ENCODE measurements at places on chromosomes 7 and 10.

- DNase-seq, result no peak
Measured at GRCh38 chr7:20030417-20030816, 186.8 kb downstream of the MACC1 start.

DNA sequence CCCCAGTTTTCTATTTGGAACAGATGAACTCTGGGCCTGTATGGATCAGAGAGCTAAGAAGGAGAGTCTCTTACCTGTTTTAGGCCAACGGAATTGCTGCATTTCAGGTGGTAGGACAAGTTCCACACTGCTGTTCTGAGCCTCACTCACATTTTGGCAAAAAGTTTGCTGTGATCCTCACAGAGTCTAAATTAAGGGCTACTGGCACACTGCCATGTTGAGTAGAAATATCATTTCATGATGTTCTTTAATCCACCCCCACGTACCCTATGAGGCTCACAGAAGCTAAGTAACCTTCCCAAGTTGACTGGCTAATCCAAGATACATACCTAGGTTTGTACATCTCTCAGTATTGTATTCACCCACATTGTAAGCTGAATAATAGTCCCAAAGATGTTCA, 447.2 kb downstream of the INHBA start:
- no peak for DNase-seq

DNA sequence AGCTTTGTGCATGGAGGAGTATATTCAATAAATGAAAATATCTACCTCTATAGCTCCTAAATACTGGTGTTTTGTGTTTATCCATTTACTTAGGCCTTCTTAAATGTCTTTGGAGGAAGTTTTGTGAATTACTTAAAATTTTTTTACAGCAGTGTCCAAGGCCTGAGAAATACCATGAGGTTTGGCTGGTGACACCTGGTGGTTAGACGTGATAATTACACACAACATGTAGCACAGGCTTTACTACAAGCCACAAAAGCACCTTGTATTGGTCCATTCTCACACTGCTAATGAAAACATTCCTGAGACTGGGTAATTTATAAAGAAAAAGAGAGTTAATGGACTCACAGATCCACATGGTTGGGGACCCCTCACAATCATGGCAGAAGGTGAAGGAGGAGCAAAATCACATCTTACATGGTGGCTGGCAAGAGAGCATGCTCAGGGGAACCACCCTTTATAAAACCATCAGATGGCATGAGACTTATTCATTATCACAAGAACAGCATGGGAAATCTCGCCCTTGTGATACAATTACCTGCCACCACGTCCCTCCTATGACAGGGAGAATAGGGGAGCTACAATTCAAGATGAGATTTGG, 20.6 kb downstream of the HYAL4 start:
- DNase-seq, result peak; percentile 63

- DNase-seq, result no peak
Measured at GRCh38 chr7:6162331-6162620, 110.1 kb downstream of the CYTH3 start.

- DNase-seq, result no peak
Measured at GRCh38 chr10:17181110-17181509, 20.4 kb downstream of the TRDMT1 start.

- no peak for DNase-seq
Measured at GRCh38 chr10:51375790-51376189, 301.5 kb downstream of the PRKG1 start.

DNA sequence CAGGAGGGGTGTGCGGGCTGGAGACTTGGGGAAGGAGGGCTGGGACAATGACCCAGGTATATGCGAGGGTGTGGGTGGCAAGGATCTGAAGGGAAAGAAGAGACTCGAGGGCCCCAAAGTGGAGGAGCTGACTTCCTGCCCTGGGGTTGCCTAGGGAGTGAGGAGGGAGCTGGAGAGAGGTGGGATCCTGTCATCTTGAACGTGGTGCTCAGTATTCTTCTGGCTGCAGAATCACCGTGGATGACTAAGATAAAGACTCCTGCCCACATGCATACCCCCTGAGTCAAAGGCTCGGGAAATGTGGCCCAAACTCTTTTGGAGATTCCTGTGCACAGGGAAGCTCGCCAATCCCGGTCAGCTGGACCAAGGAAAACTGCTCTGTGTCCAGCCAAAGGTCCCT, 31.2 kb downstream of the COL17A1 start:
- DNase-seq, result no peak

DNA sequence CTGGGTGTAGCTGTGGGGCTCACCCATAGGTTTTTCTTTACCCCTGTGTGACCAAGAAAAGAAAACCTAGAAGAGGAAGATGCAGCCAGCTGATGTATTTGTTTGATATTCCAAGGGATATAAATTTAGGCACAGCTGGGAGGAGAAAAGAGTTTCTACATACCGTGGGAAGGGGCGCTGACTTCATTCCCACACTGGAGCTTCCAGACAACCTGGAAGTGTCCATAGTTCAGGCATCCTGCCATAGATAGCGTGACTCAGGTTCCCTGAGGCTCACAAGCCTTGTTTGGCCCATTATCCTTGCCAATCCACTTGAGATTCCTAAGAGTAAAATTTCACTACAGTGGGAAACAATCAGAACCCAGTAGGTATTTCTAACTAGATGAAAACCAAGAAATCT, 371.7 kb upstream of the NRP1 start:
- DNase-seq, result no peak

DNA sequence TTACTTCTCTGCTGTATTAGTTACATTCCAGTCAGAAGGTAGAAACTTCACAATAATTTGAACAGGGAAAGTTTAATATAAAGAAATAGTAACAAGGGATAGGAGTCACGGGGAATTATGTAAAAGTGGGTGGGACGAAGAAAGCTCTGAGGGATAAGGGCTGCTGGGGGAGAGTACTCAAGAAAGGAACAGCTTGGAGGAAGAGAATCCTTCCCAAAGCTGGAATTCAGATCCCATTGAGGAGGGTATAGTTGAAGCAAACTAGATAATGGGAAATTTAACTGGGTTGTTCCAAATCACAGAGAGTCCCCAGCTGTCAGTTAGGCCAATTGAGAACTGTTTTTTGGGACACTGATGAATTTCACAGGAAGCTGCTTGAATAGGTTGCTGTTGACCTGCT, 53.2 kb upstream of the MACC1 start:
- no peak for DNase-seq

GRCh38 chr10:103572347-103573204, 79.1 kb downstream of the NEURL1 start:
- DNase-seq, result no peak

GRCh38 chr7:47697543-47697942, 115.6 kb upstream of the TNS3 start:
- no peak for DNase-seq

DNA sequence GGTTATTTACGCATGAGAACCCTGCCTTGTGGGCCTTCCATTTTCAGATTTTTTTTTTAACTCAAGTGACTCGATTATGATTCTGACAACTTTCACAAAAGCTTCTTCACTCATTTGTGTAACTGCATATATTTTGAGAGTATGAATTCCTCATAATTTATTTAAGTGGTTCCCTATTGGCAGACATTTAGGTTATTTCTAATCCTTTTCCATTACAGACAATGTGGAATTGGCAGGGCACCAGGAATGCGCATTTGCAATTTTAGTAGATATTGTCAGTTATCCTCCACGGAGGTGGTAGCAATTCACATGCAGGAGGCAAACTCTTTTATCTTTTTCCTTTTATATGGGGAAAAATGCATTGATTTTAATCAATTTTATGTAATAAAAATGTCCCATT, 2.5 kb downstream of the TMEM176B start:
- DNase-seq, result no peak

DNA sequence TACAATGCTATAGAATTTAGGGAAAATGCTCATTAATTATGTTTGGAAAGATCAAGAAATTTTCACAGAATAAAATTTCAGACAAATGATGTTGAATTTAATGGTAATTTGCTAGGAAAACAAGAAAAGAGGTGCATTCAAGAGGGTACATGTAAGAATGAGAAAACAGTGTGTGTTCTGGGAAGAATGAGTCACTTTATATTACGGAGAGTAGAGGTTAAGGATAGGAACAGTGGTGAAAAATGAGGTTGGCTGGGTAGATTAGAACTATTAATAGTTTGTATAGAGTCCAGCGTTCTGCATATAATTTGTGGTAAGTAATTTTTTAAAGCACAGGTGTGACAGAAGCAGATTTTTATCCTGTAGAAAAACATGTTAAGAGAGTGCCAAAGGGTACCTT, 336.7 kb upstream of the MBL2 start:
- DNase-seq, result no peak

GRCh38 chr10:93437946-93438612, 44.1 kb downstream of the MYOF start:
- no peak for DNase-seq

- no peak for DNase-seq
Measured at GRCh38 chr7:22549051-22549450, 49.1 kb upstream of the STEAP1B start.

GRCh38 chr7:105655067-105655466, 73.8 kb upstream of the EFCAB10 start:
- no peak for DNase-seq

- DNase-seq, result no peak
Measured at GRCh38 chr10:78898341-78899097, 170.2 kb upstream of the ZMIZ1 start.

GRCh38 chr7:125059861-125060456, 130.3 kb upstream of the POT1 start:
- no peak for DNase-seq

GRCh38 chr7:84250452-84250851, 55.9 kb upstream of the SEMA3A start:
- no peak for DNase-seq

DNA sequence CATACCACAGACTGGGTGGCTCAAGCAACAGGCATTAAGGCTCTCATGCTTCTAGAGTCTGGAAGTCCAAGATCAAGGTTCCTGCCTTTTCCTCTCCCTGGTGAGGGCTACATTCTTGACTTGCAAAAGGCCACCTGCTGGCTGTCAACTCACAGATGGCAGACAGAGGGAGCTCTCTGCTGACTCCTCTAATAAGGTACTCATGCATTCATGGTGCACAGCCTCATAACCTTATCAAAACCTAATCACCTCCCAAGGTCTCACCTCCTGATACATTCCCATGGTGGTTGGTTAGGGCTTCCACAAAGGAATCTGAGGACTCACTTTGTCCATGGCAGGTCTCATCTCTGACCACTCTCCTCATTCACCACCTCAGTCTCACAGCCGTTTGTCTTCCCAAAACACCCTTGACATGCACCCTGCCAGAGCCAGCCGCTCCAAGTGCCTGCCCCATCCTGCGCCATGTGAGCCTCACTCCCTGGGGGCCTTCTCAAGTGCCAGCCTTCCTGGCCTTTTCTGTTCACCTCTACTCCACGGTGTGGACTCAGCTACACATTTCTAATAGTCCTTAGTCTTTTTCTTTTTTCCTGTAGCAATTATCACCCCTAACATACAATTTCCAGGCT, 400.3 kb upstream of the ADARB2 start:
- DNase-seq, result peak; percentile 8

GRCh38 chr10:132521041-132521465, 16.5 kb upstream of the INPP5A start:
- no peak for DNase-seq

GRCh38 chr7:57412168-57412567, 37.8 kb upstream of the ZNF716 start:
- no peak for DNase-seq

- DNase-seq, result no peak
Measured at GRCh38 chr7:18496341-18496700, 772 bp downstream of the HDAC9 start.

DNA sequence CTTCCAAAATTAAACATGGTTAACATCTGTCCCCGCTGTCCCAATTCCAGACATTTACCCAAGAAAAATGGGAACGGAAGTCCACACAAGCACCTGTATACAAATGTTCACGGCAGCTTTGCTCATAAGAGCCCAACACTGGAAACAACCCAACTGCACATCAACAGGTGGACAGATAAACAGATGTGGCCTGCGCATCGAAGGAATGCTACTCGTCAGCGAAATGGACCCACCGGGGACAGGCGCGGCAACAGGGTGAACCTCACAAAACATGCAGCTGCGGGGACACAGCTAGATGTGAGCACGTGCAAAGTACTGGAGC, 20.9 kb downstream of the GPR146 start:
- DNase-seq, result no peak

GRCh38 chr7:81608748-81609382, 161.0 kb downstream of the HGF start:
- no peak for DNase-seq

- no peak for DNase-seq
Measured at GRCh38 chr10:62616885-62617590, 187.5 kb upstream of the ADO start.

DNA sequence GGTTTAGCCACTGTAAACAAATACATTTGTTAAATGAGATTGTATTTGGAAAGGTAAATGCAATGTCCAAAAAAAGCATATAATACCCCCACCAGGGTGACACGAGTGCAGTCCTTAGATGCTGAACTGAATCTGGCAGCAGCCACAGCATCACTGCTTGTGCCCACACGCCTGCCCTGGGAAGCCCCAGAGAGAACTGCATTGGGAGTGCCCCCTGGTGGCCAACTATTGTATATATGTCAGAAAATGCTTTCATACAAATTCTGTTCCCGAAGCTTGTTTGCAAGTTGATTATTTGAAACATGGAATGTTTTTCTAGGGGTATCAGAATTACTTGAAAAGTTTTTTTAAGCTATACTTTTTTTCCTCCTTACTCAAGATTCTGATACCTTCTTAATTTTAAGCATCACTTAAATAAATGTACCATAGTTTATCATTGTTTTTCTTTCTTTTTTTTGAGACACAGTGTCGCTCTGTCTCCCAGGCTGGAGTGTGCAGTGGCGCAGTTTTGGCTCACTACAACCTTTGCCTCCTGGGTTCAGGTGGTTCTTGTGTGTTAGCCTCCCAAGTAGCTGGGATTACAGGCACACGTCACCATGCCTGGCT, 50.1 kb downstream of the LANCL2 start:
- DNase-seq, result peak; percentile 89

DNA sequence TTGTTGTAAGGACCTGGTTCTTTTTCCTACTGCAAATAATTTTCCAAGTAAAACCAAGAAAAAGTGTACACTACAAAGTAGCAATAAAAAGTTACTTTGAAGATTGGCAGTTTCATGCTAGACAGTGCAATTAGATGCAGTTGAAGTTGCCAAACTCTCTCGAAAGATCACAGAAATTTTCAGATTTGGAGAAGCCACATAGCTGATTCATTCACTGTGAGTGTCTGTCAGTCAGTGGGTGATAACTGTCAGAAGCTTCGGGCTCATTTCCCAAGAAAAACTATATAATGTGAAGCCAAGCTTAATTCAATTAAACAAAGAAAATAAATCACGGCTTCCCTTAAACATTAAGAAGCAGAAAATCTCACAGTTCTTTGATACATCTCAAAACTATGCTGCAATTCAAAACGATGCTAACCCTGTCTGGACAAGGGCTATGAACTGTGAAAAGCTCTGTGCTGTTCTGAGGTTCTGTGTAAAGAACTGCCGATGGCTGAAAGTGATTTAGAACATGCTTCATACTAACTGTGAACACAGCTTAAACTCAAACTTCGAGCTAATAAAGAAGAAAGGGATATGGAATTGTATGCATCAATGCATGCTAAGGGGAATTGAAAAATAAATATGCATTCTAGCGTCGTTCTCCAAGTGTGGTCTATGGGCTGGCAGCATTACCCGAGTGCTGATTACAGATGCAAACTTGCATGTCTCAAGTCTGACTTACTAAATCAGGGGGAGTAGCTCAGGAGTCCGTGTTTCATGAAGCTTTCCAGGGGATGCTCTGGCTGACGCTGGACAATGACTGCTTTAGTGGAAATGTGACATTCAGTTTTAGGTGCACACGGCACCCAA, 557.4 kb downstream of the CALN1 start:
- DNase-seq, result no peak

GRCh38 chr7:106823631-106824030, 41.5 kb upstream of the PIK3CG start:
- no peak for DNase-seq

All from activated CD4-positive, alpha-beta T cell treated with anti-CD3 and anti-CD28 coated beads, Interleukin-2, Interleukin-6, amounts not matched to agents 100 ng/mL and 50 ng/mL, durations not matched to agents 16 hours and 8 hours (primary cell).